ENCODE measurements at places on chromosomes 7 and 10.

- DNase-seq: no peak
Observed at GRCh38 chr10:22766693-22767092, 52.3 kb upstream of the PIP4K2A start.

DNA sequence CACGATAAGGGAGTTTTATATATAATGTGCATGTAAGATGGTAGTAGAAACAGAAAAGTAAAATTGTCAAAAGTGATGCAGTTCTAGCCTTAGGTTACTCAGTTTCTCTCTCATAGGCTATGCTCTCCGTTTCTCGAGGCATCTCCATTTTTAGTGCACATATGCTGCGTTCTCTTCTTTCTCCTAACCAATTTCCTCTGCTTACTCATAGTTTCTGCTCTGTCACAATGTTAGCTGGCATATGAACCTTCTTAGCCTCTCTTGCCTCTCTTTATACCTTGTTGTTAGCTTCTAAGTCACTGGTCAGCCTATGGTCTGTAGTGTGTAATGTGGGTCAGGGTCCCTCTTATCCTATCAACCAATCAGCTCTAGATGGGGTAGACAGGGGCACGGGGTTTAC, 280.6 kb upstream of the ETV1 start:
- no peak for DNase-seq

DNA sequence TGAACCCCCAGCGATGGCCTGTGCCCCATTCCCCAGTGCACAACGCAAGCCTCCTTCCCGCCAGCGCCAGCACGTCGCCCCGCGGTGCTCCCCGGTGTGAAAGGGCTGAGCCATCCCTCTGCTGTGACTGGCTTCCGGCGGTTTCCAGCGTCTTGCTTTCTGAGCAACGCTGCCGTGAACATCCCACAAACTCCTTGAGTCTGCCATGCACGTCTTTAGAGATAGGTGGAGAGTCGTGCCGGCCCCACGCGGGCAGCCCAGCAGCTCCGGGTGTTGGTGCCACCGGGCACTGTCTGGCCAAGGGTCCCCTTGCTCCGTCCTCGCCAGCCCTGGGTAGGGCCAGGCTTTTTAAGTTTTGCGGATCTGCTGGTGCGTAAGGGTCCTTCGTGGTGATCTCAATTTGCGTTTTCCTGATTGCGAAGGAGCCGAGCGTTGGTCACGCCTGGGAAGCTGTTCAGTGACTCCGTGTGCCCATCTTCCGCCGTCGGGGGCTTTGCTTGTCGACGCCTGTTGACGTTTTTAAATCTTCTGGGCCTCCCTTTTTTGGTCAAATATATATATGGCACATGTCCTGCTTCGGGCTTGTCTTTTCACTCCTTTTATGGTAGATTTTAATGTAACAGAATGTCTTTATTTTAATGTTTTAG, 70.6 kb downstream of the FOXL3 start:
- DNase-seq: no peak

DNA sequence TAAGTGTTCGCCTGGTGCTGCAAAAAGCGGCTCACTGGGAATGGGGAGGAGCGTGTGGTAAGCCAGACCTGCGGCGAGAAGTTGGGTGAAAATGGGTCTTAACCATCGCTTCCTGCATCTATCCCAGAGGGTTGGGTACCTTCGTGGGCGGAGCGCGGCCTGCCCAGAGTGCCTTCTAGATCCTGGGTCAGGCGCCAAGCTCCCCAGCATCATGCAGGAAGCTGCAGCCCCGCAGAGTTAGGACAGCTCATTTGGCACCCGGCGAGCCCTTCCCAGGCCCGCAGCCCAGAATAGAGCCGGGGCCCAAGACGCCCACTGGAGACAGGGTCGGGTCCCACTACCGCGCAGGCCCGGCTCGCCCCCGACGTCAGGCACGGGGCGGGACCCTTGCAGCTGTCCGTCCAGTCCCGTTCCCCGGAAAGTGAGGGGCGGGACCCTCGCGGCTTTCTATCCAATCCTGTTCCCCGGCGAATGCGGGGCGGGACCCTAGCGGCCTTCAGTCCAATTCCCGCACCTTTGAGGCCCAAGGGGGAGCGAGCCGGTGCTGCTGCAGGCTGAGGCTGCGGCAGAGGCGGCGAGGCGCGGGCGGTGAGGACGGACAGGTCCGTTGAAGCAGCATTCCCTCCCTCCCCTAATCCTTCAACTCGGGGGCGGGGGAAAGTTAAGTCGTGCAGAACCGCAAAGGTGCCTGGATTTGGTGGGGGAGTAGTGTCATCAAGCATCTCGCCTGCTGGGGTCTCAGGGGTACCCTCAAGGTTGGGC, at the start of gene CROT:
TSS of gene CROT (plus strand) at position 499 of the 762 bp plus-strand sequence. CDS start 3,405 bp downstream, outside the sequence.
- peak; percentile 96 for DNase-seq

Data from osteocyte (in vitro differentiated cells).